Inflammatory macrophage treated with lipopolysaccharide for 4 hours (primary cell): ENCODE measurements at places on chromosomes 16 and 17.

- DNase-seq = no peak
These were observed 156.1 kb downstream of the FTO start for GRCh38 chr16:53859995-53860540.

DNA sequence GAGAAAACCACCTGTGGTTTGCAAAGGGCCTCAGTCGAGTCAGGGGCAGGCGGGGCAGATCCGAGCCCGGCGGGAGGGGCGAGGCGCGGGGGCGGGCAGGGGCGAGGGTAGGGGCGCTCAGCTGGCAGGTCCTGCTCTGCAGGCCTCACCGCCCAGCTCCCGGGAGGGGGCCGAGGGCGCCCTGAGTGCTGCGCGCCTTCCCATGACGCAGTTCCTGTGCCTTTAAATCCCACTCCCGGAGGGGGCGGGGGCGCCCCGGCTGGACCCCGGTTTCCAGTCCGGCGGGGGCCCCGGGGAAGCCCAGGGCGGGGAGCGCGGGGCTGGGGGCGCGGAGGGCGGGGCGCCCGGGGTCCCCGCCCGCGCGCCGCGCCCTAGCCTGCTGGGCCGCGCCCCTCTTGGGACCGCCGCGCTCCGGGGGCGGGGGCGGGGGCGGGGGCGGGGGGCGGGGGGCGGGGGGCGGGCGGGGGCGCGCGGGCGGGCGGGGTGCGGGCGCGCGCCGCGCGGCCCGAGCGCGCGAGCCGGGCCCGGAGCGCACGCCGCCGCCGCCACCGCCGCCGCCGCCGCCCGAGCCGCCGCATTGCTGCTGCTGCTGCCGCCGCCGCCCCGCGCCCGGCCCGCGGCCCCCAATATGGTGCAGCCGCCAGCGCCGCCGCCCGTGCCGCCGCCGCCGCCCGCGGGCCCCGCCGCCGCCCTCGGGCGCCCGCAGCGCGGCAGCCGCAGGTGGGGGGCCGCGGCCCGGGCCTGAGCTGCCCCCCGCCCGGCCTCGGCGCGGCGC, at the start of gene JPH3:
TSS of gene JPH3 (plus strand) at position 508 of the 775 bp plus-strand sequence. CDS start 639 bp downstream, outside the sequence.
- no peak for DNase-seq

- peak; percentile 60 for DNase-seq
These were observed 7.5 kb upstream of the ARMC5 start for GRCh38 chr16:31451681-31452351.

- DNase-seq = no peak
These were observed 1.1 kb upstream of the TUBG2 start for GRCh38 chr17:42657824-42658588.

GRCh38 chr17:63701868-63702720, 2.2 kb upstream of the LIMD2 start:
- peak; percentile 24 for DNase-seq

GRCh38 chr16:65069065-65069464, 52.8 kb downstream of the CDH11 start:
- DNase-seq = no peak

- DNase-seq = peak; percentile 80
These were observed 15.5 kb upstream of the MMD start for GRCh38 chr17:55437159-55437605.

DNA sequence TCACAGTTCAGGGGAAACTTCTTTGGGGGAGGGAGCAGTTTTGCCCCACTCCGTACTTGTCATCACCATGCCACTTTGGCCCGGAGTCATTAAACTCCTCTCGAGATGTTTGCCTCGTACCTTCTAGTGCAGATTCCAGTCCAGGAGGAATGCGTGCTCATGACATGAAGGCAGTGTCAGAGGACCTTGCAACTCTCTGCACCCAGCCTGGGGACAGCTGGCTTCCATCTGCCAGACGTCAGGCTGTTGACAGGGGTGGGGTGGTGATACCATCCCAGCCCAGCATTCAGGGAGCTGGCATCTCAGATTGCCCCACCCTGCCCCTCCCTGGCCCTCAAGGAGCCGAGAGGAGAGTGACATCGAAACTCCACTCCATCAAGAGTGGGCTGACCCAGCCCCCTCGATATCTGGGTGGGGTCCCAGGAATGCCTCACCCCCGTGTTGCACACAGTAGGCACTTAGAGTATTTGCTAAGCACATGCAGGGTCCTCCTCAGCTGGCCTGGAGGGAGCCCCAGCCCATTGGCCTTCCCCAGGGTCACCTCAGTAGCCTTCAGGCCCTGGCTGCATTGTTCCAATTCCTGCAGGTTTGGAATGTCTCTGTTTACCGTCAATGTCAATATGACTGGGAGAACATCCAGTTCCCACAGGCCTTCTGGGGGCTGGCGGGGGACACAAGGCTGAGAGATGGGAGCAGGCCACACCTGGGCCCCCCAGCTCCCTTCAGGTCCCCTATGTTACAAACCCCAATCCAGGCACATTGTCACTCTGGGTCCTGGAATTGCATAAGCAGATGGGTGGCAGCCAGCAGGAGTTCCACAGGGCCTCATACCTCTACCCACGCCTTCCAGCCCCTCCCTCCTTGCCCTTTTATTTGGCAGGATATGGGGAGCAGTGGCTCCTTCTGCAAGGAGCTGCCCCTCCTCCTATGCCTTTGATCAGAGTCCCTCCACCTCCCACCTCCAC, 21.3 kb upstream of the EMP2 start:
- no peak for DNase-seq
